ENCODE measurements at places on chromosomes 3 and 15. TPM values are rescaled to one million over a fixed set of nuclear protein-coding genes. Genes with fewer than 3 reads are reported as not detected.

DNA sequence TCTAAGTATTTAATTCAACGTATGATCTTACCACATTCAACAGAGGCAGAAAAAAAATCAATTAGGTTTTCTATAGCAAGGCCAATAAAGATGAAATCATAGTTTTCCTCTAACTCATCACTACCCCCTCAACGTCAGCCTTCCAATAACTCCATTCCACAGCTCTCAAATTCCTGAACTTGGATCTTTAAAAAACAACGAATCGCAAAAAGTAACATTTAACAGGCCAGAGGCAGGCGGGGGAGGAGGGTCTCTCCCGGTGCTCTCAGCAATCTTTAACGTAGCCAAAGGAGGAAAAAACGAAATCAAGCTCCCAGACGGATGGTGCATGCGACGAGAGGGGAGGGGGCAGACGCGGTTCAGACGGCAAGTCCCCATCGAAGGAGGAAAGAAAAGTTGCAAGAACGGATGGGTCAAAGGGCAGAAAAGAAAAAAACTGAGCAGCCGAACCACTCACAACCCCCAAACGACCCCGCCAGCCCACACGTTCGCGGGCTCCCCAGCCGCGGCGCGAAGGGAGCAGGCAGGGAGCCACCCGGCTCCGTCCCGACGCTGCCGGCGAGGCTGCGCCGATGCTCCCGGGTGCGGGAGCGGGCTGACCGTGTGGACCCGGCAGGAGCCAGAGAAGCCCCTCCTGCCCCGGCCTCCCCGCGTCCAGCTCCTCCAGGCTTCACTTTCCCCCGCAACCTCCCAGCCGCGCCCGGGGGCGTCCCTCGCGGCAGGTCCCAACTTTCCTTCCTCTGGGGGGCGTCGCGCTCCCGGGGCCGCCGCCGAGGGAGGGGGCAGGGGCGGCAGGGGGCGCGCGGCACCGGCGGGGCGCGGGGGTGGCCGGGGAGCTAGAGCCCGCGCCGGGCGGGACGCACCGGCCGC, 703 bp downstream of the PEAK1 start:
- peaks cover 10% of the 10 kb centered on the region for H3K4me1 ChIP-seq
- peak overlapping the region; percentile 57 for H3K4me3 ChIP-seq
- no peaks in the 10 kb centered on the region for H3K27me3 ChIP-seq

DNA sequence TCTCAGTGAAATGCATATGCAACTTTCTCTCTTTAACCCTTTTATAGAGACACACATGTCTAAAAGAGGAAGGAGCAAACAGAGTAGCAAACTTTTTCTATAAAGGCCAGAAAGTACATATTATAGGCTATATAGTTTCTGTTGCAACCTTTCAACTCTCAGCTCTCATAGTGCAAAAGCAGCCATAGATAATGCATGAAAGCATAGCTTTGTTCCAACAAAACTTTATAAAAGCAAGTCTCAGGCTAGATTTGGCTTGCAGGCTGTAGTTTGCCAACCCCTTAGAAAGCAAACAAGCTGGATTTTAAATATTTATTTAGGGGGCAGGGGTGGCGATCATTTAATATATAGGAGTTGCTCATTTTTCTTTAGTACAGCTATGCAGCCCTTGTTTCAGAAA, 193.1 kb upstream of the LRRFIP2 start:
- no peaks in the 10 kb centered on the region for H3K27me3 ChIP-seq
- no peak overlapping the region for H3K27ac ChIP-seq
- no peaks in the 10 kb centered on the region for H3K4me1 ChIP-seq
- peaks cover 38% of the 10 kb centered on the region for H3K36me3 ChIP-seq
- no peak overlapping the region for H3K4me3 ChIP-seq
- no peak for DNase-seq

DNA sequence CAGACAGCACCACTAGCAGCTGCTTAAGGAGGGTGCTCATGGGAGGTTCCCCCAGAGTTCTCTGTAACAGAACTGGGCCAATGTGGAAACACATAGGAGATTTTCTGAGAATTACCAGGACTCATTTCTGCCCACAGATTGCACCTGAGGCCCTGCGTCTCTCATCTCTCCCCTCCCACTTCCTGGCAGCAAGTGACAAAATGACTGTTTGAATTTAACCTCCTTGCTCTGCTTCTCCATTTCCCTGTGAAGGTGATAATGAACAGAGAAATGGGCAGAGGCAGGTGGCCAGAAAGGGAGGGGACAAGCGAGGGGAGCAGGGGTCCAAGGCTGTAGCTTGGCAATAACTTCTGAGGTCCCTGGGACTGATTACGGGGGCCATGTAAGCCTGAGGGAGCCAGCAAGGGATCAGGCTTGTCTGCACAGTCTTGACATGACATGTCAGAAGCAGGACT, 8.0 kb downstream of the EPHB1 start:
- no peak for DNase-seq
- no peaks in the 10 kb centered on the region for H3K36me3 ChIP-seq
- H3K4me1 ChIP-seq: no peaks in the 10 kb centered on the region
- no peak overlapping the region for H3K27ac ChIP-seq
- H3K27me3 ChIP-seq: no peaks in the 10 kb centered on the region

- H3K4me1 ChIP-seq: no peaks in the 10 kb centered on the region
- peaks cover 4% of the 10 kb centered on the region for H3K36me3 ChIP-seq
- no peaks in the 10 kb centered on the region for H3K27me3 ChIP-seq
- H3K27ac ChIP-seq: no peak overlapping the region
Observed at GRCh38 chr3:69004138-69004537, 9.3 kb downstream of the EOGT start.

- peaks cover 4% of the 10 kb centered on the region for H3K27me3 ChIP-seq
- no peaks in the 10 kb centered on the region for H3K36me3 ChIP-seq
- no peak overlapping the region for H3K27ac ChIP-seq
- H3K4me3 ChIP-seq: no peak overlapping the region
Observed at GRCh38 chr15:39887211-39887610, 32.9 kb downstream of the GPR176 start.

Gene DUOX2
- total RNA-seq: not detected

Gene ACP3
- not detected for total RNA-seq

Gene DIPK2A
- 8.1 TPM for total RNA-seq

All from CD8-positive, alpha-beta memory T cell (primary cell).